Stimulated activated CD4-positive, alpha-beta T cell treated with anti-CD3 and anti-CD28 coated beads, TNF-alpha, amount 100 ng/mL, for 48 hours (primary cell): ENCODE measurements at places on chromosomes 6 and 20.
A peak's percentile ranks its signal among the peaks of the same experiment; 100 is the strongest.

DNA sequence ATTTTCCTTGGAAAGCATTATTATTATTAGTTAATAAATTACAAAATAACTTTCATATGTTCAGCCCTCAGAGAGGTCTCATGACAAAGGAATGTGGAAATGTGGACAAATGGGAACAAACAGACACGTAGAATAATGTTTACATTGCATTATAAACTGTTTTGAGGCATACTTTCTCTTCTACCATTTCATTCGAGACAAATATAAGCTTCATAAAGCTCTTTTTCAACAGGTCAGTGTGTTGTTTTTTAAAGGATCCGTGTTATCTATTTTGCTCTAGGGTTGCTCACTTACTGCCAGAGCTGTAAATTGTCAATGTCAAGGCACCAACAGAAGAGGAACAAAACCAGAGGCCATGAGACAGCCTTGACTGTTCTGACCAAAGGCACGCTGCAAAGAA, 256.8 kb downstream of the PHACTR1 start:
- DNase-seq = no peak

- no peak for DNase-seq
Observed at GRCh38 chr6:51892750-51893149, 194.7 kb downstream of the PKHD1 start.

DNA sequence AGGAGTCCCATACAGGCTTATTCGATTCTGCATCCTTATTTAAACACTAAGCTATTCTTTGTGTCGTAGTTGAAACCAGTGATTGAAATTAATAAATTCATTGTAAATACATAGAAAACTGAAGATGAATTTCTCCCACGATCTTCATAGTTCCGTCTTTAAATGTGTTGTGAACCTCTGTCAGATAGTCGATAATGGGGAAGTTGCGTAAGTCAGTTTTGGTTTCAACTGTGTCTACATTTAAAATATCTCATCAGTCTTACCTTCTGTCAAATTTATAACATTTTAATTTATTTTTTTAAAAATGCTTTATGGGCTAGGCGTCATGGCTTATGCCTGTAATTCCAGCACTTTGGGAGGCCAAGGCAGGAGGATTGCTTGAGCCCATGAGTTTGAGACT, 12.7 kb downstream of the STX11 start:
- no peak for DNase-seq

GRCh38 chr20:49186535-49187329, 1.4 kb downstream of the STAU1 start:
- DNase-seq = peak; percentile 33

GRCh38 chr20:44495257-44495656, 19.6 kb downstream of the TTPAL start:
- DNase-seq = no peak

DNA sequence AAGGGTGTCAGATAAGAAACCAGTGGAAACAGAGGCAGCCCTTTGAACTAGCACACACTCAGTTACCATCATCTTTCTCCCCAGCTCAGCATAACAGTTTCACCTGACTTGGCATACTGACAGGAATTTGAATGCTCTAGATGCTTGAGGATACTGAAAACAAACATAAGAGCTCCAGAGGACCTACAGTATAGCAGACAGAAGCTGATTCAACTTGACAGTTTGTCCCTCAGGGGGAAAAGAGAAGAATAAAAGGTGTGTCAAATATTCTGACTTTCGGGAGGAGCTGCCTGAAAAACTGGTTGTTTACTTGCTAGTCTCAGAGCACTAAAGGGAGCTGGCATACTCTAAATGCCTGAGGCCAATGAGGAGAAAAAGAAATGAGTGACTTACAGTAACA, 35.1 kb downstream of the EYS start:
- no peak for DNase-seq

- DNase-seq = no peak
Observed at GRCh38 chr6:117530467-117531242, 48.2 kb downstream of the DCBLD1 start.

- no peak for DNase-seq
Observed at GRCh38 chr6:28802417-28803336, 121.1 kb downstream of the TRIM27 start.

- DNase-seq = no peak
Observed at GRCh38 chr6:153944201-153944600, 94.8 kb upstream of the OPRM1 start.

DNA sequence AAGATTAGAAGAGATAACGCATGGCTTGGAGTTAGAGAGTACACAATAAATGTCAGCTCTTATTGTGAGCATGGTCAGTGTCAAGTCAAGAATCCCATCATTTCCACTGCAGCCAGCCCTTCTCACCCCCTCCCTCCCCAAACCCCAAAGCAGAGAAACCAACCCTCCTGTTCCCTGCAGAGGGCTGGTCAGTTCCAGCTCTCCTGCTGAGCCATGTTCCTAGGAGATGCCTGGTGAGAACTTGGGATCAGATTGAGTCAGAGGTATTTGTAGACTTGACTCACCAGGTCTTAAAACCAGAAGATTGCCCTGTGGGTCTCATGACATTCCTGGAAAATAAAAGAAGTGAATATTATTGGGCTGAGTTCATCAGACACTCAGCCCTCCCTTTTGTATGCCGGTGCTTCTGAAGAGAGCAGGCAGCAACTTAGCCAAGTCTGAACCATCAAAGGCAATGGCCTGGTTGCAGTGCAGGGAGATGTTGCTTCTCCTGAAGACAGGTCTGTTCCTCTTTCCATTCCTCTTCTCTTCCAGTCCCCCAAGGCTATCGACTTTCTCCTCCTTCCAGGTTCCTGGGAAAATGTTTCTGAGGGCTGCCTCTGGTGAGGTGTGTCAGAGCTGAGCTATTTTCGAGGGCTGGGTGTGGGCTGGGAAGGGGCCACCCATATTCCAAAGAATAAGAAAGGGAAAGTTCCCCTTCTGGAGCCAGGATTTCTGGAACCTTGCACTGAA, 278.2 kb upstream of the SUPT3H start:
- no peak for DNase-seq

GRCh38 chr6:52016915-52017748, 70.3 kb downstream of the PKHD1 start:
- no peak for DNase-seq

- DNase-seq = no peak
Observed at GRCh38 chr6:31321005-31321707, 35.8 kb downstream of the HLA-B start.

GRCh38 chr6:143629104-143630080, 48.4 kb upstream of the PHACTR2 start:
- DNase-seq = no peak

DNA sequence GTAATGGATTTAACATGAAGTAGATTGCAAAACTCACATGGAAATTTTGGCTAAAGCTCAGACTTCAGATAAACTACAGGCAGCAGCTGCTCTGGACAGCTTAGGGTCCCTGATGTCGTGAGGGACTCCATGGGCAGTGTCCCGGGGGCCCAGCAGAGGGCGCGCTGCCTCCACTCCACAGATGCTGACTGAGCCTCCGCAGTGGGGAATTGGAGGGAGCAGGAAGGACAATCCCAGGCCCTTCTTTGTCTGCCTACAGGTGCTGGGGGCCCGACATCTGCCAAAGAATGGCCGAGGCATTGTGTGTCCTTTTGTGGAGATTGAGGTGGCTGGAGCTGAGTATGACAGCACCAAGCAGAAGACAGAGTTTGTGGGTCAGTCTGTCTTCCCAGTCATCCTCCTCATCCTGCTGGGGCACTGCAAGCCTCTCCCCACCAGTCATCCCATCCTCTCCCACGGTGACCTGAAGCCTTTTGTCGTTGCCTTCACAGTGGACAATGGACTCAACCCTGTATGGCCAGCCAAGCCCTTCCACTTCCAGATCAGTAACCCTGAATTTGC, 35.9 kb downstream of the PLCG1 start:
- DNase-seq = peak; percentile 31

DNA sequence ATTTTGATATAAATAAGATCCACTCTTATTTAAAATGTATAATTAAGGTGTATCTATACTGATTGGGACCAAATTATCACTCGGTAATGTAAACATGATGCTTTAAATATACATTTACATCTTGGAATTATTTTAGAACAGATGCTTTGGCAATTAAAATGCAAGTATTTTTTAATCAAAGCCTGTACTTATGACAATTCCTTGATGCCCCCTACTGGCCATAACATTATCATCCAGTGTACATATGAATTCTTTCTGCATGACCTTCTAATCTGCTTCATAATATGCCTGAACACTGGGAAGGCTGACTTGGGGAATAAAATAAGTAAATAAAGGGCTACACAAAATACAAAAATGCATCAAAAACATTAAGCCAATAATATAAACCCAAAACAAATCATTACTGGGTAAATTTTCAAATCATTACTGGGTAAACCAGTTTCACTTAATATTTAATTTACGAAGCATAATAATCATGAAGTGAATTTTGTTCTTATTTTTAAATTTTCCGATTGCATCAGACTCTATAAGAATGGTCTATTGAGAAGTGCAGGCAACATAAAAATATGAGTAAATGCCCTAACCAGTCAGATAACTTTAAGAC, 65.1 kb downstream of the CGA start:
- no peak for DNase-seq

DNA sequence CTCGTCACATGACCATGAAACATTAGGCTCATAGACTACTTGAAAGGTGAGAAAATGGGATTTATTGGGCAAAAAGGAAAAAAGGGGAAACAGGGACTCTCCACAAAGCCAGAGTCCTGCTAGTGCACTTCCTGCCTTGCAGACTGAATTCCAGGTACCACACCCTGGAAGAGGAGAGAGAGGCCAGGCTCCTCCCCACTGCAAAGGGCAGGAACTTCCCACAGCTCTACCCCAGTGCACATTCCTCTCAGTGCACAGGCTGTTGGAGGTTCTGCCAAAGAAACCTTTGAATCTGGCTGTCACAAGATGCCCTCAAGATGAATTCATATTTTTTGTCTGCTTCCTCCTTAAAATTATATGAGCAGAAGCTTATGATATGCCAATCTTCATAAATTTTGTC, 920.4 kb upstream of the GJE1 start:
- no peak for DNase-seq

- DNase-seq = no peak
Observed at GRCh38 chr6:7628479-7628878, 38.5 kb downstream of the SNRNP48 start.

GRCh38 chr6:113328886-113329381, 528.2 kb upstream of the MARCKS start:
- DNase-seq = no peak

DNA sequence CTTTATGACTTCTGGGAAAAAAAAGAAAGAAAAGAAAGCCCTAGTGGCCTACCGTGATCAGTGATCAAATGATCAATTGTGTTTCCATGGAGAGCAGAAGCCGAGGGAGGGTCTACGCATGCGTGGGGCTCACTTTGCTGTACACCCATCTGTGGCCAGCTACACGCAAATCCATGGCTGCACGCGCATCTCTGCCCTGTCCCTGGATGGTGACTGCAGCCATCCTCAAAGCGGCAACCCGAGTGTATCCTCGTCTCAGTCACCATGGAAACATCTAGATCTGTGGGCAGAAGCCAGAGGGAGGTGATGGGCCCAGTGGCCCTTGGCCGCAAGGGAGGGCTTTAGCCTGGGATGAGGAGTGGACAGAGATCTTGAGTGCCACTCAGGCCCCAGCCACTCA, 785 bp upstream of the ULBP3 start:
- DNase-seq = no peak

DNA sequence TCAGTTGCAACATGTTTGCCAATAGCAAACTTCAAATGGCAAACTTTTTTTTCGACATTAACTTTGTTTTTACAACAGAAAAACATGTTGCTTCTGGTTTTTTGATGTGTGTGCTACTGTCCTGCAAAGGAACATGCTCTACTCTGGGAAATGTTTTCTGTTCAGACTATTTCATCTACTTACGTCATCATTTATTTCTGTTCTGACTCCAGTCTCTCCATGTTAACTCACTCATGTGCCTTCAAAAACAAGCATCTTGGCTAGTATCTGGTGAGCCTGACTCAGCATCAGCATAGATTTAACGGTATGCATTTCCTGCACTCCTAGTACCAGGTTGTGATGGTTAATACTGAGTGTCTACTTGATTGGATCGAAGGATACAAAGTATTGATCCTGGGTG, 36.1 kb upstream of the MAP7 start:
- DNase-seq = no peak

DNA sequence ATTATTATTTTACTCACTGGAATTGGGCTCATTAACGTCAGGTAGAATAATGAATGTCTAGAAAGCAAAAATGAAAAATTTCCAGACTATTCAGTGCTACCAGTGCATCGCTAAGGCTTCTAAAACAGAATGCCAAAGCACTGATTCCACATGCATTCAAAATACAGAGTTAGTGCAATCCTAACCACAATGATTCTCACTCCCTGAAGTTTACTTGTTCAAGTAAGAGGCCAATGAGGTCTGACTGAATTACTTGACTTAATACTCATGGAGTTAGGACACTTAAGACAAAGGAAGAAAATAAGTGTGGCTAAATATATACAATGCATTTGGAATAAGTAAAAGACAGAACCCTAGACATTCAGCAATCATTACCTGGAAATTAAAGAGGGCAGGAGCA, 220.5 kb downstream of the PKHD1 start:
- no peak for DNase-seq

DNA sequence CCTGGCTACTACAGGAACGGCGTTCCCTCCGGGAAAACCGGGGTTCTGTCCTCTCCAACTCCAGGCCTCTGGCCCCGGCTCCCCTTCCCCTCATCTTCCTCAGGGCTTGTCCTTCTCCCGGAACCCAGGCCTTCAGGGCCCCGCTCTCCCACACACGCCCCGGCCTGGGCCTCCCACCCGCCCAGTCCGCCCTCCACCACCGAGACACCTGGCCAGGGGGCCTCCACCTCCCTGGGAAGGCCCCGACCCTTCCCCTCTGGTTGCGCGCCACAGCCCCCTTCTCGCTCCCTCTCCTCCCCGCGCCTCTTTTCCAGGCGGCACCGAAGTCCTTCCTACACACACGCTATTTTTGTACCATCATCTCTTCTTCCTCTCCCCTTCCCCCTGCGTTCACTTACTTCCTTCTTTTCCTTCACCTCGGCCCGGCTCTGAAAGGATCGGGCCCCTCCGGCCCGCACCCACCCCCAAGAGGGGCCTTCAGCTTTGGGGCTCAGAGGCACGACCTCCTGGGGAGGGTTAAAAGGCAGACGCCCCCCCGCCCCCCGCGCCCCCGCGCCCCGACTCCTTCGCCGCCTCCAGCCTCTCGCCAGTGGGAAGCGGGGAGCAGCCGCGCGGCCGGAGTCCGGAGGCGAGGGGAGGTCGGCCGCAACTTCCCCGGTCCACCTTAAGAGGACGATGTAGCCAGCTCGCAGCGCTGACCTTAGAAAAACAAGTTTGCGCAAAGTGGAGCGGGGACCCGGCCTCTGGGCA, 1.3 kb upstream of the SIRPA start:
- DNase-seq = no peak

- peak; percentile 5 for DNase-seq
Observed at GRCh38 chr20:46990017-46990595, 95.5 kb downstream of the EYA2 start.

DNA sequence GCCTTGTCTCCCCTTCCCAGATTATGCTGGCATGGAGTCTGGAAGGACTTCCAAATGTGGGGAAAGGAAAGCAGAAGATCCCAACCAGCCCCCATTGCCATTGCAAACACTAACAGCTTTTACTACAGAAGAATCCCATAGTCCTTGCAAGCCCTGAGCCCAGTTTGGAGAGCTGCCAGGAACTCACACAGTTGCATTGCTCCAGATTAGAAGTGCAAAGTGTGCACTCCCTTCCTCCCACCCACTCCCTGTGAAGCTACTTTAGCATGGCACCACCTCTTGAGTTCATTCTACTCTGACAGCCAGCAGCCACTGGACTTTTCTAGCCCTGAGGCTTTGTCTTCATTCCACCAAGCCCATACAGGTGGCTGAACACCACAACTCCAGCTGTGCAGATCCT, 67.6 kb downstream of the SLC22A2 start:
- no peak for DNase-seq

- DNase-seq = no peak
Observed at GRCh38 chr6:141169419-141169818, 963.3 kb upstream of the GJE1 start.
